ENCODE measurements at places on chromosomes 11 and 22.

DNA sequence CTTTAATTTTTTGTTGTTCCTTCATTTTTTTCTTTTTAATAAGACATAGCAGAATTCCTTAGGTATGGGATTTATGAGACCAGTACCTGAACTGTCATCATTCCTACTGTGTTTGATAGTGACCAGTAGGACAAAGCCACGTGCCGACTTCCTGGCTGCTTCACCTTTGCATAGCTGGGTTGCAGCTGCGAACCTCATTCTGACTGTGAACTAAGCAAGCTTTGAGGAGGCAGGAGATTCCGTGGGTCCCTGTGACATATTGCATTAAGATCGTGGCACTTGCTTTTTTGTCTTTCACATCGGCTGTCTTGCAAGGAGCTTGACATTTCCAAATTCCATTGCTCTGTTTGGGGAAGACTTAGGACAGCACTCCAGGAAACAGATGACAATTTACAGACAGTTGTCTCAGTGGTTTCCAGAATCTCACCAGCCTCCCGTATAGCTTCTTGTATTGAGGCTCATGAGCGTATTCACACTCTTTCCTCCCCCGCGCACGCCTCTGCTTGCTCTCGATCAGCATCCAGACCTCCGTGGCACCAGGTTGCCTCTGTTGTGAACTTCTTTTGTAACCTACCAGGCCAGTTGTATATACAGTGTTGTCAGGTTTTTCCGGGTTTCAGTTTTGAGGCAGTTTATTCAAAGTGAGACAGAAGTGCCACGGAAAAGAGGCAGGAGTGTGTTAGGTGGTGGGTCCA, 101.7 kb downstream of the CWC15 start:
- DNase-seq = no peak

- DNase-seq = no peak
Measured at GRCh38 chr11:44880511-44880910, 70.2 kb downstream of the TP53I11 start.

- DNase-seq = no peak
Measured at GRCh38 chr11:79054636-79055035, 386.2 kb downstream of the TENM4 start.

GRCh38 chr11:95134491-95134890, 44.8 kb downstream of the ENDOD1 start:
- DNase-seq = no peak

GRCh38 chr11:126348806-126349582, 6.5 kb upstream of the ST3GAL4 start:
- DNase-seq = no peak
